ENCODE measurements at places on chromosomes 7 and 10.

GRCh38 chr10:31808258-31809218 is 120.1 kb downstream of the ARHGAP12 start:
- no peak for DNase-seq

- no peak for DNase-seq
Observed at GRCh38 chr10:59362959-59363381, 621 bp upstream of the FAM13C start.

DNA sequence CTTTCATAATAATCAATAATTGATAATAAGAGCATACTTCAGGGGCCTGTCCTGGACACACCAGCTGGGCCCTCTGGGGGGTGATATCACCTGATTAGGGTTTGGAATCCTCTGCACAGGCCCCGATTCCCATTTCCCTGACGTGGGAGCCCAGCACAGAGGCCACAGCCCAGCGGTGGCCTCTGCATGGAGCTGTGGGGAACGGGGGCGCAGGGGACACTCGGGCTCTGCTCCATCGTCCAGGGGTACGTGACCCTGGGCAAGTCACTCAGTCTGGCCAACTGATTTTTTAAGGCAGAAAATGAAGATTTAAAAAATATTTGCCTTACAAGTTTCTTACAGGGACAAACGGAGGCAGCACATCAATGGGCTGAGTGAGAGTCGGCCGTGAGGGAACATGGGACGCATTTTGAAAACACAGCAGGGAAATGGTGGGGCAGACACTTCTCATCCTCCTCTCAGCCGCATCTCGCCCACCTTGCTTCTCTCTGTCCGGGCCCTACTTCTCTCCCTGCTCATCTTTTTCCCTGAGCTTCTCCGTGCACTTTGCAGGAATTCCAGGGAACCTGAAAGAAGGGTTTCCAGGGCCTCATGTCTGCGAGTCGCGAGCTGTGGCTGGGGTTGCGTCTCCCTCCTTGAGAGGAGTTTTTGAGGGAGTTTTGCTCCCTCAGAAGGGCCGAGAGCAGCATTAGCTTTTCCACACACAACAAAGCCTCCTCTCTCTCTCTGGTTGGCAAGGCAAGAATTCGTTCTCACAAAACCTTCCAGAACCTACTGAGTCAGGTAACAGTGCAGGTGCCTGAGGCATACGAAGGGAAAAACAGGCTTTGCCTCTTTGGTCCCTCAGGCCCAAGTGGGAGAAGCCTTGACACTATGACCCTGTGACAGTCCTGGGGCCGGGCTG is 312.0 kb downstream of the WDR37 start:
- DNase-seq = no peak

DNA sequence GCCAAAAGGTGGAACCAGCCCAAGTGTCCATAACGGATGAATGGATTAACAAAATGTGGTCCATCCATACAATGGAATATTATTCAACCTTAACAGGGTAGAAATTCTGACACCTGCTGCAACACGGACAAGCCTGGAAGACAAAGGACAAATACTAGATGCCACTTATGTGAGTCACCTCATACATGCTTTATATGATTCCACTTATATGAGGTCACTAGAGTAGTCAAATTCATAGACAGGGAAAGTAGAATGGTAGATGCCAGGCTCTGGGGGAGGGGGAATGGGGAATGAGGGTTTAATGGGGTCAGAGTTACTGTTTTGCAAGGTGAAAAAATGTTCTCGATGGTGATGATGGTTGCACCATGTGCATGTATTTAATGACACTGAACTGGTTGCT is 34.0 kb upstream of the CYTH3 start:
- DNase-seq = no peak

DNA sequence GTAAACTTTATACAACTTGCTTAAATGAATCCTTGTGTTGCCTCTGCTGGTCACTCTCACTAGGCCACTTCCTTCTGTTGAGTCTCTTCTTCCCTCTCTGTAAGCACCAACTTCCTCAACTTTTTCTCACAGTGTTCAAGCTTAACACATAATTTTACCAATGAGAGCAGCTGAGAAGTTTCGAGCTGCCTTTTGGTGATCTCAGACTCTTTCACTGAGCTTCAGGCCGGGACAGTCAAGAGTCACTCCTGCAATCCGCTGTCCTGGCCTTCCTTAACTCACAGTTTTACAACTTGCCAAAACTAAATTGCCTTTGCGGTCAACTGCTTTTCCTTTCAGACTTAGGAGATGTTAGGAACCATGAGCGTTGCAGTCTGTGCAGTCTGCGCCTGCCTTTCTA is 47.4 kb downstream of the PRPF18 start:
- DNase-seq = no peak

DNA sequence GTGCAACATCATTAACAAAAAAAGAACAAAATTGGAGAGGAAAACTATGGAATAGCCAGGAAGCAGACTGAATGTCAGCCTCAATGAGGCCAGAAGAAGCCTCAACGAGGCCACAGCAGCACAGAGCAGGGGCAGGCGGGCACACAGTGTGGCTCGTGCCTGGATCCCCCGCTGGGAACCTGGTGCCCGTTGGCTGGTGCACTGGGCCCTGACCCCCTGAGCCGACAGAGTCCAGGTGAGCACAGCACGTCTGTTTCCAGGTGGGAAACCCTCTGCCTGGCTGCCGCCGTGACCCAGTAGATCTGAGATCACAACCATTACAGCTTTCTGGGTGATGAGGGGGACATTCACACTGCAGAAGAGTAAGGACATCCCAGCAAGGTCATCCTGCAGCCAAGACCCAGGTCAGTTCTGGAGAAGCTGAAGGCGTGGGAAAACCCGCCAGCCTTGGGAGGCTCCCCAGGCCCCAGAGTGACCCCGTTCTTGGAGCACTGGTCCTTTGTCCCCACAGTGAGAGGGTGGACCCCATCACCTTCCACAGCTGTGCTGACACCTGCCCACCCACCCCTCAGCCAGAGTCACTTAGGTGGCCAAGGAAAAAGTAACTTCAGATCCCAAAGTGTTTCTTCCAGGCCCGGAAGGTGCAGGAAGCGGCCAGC is 222.1 kb downstream of the ADARB2 start:
- DNase-seq = no peak

DNA sequence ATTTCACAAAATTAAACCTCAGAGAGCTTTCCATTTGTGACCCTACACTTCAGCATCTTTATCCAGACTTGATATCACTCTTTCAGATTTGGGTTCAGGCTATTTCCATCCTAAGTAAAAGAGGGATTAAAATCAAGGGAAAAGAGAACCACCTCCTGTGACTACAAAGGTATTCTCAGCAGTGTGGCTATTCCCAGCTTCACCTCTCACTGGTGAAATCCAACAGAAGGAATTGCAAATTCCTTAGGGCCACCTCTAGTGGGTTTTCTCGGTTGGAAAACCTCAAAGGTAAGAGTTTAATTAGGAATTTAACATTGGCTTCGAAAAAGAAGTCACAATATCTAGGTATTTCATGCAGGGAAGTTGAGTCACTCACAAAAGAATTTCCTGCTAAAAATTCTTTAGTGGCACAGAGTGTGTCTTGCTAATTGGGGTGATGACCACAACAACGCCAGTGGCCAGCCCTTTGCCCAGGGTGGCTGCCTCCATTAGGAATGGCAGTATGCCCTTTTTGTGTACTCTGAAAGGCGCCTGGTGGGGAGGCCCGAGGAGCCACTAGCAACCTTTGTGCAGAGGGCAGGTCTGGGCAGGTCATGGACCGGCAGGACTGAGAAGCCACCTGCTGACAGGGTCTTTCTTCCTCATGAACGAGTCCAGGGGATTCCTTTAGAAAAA is 52.2 kb downstream of the SEM1 start:
- DNase-seq = no peak

GRCh38 chr7:6271060-6271658 is 1.3 kb downstream of the CYTH3 start:
- no peak for DNase-seq

DNA sequence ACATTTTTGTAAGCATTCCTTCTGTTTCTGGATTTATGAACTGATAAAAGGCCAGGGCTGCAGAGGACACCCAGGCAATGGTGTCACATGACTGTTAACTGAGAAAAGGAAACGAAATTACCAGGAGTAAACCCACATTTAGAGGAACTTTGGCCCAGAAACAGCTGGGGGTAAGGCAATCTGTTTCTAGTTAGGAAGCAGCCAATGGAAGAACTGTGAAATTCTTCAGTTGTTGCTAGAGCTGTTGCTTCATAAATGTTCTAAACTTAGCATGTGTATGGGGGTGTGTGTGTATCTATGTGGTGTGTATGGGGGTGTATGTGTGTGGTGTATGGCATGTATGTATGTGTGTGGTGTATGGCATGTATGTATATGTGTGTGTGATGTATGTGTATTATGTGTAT is 11.8 kb upstream of the PDCD4 start:
- DNase-seq = peak; percentile 98

DNA sequence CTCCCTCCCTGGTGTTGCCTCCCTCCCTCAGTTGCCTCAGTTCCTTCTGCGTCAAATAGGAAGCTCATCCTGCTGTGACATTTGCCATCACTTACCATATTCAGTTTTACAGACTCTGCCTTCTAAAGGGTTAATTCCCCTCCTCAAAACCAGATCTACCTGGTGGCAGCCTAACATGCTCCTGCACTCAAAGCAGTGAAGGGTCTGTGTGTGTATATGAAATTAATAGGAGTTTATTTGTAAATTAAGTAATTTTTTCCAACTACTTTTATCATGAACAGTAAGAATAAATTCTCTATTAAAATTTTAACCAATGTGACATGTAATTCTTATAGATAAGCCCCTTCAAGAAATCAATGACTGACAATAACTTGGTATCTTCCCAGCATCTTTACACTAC is 158.6 kb upstream of the INSYN2A start:
- no peak for DNase-seq

GRCh38 chr7:86733783-86734182 is 90.1 kb downstream of the GRM3 start:
- no peak for DNase-seq

- no peak for DNase-seq
Observed at GRCh38 chr7:139722604-139723003, 55.2 kb downstream of the HIPK2 start.

GRCh38 chr10:88064608-88065382 is 201.4 kb downstream of the PTEN start:
- peak; percentile 82 for DNase-seq

DNA sequence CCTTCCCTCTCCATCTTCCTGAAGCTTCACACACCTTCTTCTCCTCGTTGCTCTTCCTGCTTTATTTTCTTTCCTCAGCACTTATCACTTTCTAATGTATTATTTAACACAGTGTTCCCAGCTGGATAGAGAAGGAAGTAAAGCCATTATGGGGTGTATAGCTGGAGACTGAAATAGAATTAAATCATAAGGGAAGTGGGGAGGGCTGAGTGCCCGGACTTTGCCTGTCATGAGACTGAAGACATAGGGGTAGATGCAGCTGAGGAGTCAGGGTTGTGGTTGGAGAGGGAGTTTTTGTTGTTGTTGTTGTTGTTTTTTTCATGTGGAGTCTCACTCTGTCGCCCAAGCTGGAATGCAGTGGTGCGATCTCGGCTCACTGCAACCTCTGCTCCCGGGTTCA is 65.3 kb downstream of the GALNT11 start:
- no peak for DNase-seq

- no peak for DNase-seq
Observed at GRCh38 chr7:44378744-44379143, 53.4 kb upstream of the CAMK2B start.

DNA sequence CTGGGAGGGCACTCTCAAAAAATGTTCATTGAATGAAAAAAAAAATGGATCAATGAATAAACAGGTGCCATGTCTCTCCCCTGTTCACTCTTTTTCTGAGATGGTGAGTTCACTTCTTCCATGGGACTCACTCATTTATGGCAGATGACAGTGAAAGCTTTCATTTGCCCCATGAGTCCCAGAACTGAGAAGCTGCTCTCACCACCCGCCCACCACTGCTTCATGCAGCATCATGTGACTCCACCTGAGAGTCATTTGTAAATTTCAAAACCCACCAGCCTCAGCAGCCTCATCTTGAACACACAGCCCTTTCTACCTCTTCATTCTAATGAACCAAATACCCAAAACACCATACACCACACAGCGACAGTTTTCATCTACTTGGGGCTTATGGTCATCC is 64.9 kb downstream of the SCRN1 start:
- no peak for DNase-seq

- DNase-seq = no peak
Observed at GRCh38 chr10:55400075-55400849, 599.2 kb upstream of the PCDH15 start.

DNA sequence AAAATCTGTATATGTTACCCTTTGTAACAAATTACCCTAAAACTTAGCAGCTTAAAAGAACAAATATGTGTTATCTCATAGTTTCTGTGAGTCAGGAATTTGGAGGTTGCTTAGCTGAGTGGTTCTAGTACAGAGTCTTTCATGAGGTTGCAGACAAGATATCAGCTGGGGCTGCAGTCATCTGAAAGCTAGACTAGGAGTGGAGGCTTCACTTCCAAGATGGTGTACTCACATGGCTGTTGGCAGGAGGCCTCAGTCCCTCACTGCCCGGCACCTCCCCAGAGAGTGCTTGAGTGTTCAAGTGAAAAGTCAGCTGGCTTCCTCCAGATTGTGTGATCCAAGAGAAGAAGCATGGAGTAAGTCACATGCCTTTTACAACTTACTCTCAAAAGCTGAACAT is 16.9 kb upstream of the GGCT start:
- no peak for DNase-seq

GRCh38 chr7:110573862-110574528 is 516.9 kb upstream of the LRRN3 start:
- no peak for DNase-seq

- DNase-seq = no peak
Observed at GRCh38 chr7:124724507-124725192, 40.9 kb downstream of the GPR37 start.

GRCh38 chr7:474605-475424 is 44.8 kb downstream of the PDGFA start:
- DNase-seq = no peak

DNA sequence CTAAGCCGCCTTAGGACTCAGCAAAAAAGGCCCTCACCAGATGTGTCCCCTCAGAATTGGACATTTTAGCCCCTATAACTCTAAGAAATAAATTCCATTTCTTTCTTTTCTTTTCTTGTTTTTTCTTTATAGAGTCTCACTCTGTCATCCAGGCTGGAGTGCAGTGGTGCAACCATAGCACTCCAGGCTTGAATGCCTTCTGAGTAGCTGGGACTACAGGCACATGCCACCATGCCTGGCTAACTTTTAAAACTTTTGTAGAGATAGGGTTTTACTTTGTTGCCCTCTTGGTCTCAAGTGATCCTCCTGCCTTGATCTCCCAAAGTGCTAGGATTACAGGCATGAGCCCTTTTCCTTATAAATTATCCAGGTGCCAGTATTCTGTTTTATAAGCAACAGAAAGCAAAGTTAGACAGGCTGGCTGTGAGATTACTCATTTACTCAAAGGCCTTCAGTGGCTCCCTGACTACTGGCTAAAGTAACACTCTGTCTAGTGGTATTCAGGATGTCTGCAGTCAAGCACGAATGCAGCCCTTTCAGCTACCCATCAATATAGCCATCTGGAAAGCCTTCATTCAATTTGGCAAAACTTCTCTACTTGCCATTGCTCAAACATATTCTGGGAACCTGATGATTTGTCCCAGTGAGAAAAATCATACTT is 128.6 kb downstream of the ICA1 start:
- DNase-seq = no peak

DNA sequence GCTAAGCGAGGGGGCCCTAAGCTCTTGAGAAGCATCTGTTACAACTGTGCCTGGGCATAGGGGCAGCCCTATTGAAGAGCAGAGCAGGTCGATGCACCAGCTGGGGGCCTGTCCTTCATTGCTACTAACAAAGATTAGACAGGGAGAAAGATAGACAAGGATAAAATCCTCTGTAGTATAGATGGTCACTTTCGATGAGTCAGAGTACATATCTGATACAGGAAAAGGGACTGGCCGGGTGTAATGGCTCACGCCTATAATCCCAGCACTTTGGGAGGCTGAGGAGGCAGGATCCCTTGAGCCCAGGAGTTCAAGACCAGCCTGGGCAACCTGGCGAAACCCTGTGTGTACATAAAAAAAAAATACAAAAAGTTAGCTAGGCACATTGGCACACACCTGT is 13.6 kb downstream of the OPTN start:
- no peak for DNase-seq

All from GF-D8 (cell line).